ENCODE measurements at places on chromosomes 6 and 20.

DNA sequence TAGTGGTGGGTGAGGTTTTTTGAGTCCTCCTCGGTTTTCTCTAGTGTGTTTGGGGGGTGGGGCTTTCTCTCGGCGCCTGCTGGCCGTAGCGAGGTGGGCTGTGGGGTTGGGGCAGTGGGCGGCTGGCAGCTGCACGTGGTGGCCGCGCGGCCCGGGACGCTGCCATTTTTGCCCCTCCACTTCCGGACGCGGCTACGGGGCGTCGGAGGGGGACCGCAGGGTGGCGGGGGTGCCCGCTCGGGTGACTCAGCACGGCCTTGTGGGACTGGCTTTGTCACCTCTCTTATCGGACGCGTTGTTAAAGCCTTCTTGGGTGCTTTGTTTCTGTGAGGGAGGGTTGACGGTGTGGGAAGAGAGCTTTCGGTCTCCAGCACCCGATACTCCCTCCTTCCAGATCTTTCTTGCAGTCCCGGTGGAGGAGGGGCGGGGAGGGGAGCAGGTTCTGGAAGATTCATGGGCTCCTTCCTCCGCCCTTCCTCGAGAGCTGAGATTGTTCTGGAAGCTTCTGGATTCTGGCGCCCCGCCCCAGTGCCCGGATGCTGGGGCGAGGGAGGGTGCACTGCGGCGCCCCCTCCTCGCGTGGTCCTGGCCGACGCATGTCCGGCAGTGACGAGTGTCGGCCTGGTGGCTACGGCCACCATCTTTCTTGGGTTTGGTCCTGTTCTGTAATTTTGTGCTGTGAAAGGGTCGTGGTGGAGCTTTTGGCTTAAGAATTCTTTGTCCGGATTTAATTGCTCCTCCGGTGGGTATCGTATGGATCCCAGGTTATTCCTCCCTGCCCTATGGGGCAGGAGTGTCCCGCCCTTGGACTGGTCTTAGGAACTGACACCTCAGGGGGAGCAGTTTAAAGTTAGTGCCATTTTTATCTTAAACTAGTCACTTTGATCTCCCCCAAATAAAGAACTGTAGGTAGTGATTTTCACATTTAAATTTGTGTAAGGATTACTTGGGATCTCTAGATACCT is 719 bp downstream of the HSP90AB1 start:
- peak; percentile 86 for DNase-seq

GRCh38 chr6:166691199-166691598 is 64.1 kb upstream of the RPS6KA2 start:
- no peak for DNase-seq

DNA sequence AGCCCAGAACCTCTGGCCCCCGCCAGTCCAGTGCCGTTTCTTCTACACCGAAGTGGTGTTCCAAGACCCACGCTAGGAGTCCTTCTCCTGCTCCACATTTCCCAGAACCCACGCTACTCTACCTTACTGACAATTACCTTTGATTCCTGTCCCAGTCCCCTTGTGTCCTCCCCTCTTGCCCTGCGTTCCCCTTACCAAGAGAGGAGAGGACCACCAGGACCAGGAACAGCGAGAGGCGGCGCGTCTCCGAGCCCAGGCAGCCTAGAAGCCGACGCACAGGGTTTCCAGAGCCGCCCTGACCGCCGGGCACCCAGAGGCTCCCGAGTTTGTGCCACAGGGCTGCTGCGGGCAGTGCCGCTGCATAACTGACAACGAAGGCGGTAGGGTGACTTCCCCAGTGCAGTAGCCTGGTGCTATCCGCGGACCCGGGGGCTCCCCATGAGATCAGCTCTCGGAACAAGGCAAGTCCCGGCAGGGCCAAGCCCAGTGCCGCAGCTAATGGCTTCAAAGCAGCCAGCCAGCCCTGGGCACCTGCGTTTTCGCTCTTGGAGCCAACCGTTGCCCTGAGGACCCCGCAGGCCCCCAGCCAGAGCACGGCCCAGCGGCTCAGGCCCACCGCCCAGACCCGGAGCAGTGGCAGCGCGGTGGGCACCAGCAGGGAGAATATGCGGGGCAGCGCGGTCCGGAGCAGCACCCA is 512 bp downstream of the TAP1 start:
- peak; percentile 66 for DNase-seq

DNA sequence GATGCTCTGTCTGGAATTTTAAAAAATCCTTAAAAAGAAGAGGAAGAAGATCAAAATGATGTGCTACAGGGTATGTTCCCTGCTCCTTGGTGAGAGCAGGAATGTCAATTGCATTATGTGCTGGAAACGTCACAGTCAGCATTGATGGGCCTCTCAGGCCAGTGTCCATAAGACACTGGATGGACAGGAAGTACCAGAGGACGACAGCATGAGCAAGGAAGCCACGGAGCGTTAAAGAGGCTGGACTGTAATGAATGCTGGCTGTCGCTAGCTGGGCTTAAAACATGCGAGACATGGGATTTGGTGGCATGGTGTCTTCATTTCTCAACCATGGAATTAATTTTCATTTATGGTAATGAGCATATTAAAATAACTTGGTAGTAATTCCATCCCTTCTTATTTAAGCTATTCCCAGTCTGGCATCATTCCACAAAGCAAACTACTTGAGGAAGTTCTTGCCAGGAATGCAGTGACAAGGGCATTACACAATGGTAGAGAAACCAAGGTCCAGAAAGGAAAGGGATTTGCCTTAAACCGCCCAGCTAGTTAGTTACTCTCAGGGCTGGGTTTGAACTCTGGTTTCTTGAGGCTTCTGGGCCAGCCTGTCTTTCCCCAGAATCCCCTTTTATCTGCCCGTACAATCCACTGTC is 166.6 kb upstream of the SOX4 start:
- DNase-seq: no peak

DNA sequence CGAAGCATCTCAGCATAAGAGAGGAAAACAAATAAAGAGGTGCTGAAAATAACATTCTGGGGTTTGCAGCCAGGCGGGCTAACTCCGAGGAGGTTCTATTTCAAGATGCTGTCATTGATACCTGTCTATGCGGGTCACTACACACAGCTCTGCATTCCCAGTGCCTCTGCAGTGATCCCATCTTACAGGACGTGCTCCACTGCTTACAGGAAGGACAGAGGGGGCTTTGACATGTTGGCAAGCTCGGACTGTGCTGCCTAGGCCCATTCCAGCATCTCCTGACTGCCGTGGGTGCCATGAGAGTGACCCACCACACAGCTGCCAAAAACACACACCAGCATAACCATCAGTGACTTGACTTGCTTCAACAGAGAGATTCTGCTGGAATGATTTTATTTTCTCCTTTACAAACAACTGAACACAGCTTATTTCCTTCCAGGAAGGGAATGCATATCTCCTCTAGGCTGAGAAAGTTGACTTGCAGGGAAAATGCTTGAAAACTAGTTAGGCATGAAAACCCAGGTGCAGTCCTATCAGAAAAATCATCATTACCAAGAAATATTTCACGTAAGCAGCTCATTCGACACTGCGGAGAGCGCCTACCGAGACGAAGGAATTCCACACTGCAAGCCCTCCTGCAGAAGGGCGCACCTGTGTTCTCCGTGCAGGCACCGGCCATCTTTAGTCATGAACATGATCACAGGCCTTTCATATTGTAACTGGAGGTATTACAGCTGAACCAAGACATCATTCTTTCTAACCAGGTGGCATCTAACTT is 62.5 kb downstream of the RAMACL start:
- no peak for DNase-seq

DNA sequence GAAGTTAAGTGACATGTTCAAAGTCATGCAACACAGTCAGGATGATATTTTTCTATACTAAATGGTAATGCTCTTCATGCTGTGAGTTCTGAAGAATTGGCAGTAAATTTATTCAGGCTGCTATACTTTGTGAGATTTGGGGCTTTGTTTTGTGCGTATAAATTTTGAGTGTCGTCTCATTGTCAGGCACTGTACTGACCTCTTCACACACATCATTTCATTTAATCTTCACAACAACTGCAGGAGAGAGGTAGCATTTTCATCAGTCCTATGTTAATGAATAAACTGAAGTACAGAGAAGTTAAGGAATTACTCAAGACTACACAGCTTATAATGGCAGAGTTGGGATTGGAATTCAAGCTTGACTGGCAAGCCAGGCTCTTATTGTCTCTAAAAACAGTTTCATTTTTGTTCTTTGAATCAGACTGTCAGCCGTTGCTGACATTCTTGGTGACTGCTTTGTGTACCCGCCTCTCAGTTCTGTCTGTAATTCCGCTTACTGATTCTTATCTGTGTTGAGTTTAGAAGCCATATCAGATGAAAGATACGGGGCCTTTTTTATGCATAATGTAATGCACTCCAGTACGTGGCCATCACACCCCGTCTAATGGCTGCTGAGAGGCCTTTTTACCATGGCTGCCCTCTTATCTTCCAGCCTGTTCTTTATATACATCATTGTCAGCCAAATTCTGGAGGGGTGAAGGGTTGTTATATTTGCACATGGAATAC is 274.9 kb downstream of the UTRN start:
- peak; percentile 1 for DNase-seq

DNA sequence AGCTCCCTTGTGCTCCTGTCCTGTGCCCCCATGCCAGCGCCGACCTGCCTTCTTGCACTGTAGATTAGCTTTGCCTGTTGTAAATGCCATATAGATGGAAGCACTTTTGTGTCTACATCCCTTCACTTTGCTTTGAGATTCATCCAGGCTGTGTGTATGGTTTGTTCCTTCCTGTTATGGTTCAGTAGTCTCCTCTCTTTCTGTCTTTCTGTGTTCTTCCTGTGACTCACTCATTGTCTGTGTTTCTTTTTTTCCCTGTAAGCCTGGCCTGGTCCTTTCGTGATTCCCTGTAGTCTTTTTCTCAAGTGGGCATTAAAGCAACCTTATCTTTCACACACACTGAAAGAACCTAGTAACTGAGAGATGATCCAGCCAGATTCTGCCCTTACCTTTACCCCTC is 66.6 kb downstream of the JARID2 start:
- DNase-seq: no peak

DNA sequence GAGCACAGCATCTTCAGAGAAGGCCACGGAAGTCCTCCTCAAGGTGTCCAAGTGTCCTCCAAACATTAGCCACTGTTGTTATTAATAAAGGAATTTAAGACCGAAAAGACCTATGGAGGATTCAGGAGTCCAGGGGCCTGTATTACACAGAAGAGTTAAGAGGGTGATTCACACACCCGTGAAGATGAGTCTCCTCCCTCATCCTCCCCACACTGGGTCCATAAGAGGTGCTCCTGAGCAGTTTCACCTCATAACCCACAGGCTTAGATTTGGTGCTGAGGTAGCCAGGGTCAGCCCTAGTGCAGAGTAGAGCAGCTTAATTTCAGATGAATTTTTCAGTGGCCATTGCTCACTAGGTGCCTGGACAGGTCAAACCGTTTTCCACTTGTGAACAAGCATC is 65.3 kb downstream of the PRR18 start:
- no peak for DNase-seq

- no peak for DNase-seq
Measured at GRCh38 chr6:134372603-134373281, 54.8 kb upstream of the SGK1 start.

- no peak for DNase-seq
Measured at GRCh38 chr6:106396426-106397220, 36.1 kb downstream of the CRYBG1 start.

DNA sequence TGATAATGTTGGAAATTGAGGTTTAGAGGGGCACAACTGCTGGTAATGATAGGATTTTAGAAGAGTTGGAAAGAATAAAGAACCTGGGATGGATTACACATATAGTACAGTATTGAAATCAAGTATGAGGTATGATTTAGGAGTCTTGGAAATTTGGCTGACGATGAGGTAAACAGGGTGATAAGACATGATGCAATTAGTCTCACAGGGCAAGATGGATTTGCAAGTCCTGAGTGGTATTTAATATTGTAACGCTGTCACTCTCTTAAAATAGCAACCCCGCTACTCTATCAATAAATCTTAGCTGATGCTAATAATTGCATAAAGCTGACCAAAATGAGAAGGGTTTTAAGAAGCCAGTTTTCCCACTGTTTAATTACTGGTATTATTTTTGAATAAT is 70.4 kb downstream of the SYCP2 start:
- DNase-seq: no peak

GRCh38 chr20:63641146-63641791 is 12.0 kb downstream of the STMN3 start:
- peak; percentile 71 for DNase-seq

GRCh38 chr6:134176264-134176975 is 124.0 kb upstream of the SLC2A12 start:
- peak; percentile 23 for DNase-seq

- no peak for DNase-seq
Measured at GRCh38 chr6:166772518-166772917, 145.5 kb upstream of the RPS6KA2 start.

GRCh38 chr20:35489717-35490116 is 34.3 kb downstream of the CEP250 start:
- no peak for DNase-seq

DNA sequence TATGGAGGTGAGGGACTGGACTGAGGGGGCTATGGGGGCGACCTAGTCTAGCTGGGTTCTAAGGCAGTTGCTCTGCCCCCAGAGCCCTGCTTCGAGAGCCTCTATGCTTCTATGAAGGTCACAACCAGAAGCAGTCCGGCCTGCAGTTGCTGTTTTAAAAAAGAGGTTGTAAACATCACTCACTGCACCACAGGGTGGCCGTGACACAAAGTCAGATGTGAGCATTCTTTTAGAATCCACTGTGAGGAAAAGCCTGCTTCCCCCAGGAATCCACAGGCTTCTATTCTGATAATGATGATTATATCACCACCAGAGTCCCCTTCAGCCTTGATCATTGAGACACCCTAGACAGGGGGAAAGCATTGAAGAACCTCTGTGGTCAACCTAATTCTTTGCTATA is 229.7 kb upstream of the AGPAT4 start:
- no peak for DNase-seq

DNA sequence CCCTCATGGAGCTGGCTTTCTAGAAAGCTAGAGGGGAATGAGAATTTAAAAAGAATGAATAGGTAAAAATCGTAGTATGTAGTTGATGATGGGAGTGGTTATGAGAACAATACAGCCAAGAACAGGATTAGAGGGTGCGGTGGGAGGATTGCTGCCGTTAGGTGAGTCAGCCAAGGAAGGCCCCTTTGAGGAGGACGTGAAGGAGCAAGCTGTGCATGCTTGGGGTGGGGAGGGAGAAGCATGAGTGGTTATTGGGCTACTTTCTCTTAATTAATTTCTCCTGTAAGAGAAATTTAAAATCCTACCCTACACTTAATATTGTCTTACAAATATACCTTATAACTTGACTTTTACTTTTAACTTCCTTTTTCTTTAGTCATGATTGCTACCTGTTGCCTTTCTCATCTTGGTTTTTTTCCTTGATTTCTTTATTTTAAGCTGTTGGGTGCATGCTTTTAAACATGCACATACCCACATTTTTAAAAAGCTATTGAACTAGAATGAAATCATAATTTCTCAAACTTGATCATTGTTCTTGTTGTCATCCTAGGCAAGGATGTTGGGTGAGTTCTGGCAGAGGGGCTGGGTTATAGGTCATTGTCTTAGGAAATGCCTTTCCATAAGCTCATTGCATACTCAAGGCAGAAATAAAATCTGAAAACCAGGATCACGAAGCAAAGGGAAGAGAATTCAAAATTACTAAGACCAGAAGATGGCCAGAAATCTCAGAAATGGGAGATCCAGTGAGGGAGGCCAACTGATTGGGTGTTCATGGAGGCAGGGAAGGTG is 114.5 kb downstream of the TCP11 start:
- no peak for DNase-seq

- no peak for DNase-seq
Measured at GRCh38 chr20:61166324-61166723, 85.7 kb upstream of the CDH4 start.
